ENCODE measurements at places on chromosomes 12 and 14. TPM values are rescaled to one million over a fixed set of nuclear protein-coding genes. Genes with fewer than 3 reads are reported as not detected.
A peak's percentile ranks its signal among the peaks of the same experiment; 100 is the strongest.

The CPNE6 gene
- total RNA-seq: 2.9 TPM

The DPPA3 gene
- total RNA-seq: not detected

The TCL1B gene
- not detected for total RNA-seq

The CYP27B1 gene
- not detected for total RNA-seq

The CLECL1 gene
- not detected for total RNA-seq

The EP400 gene
- total RNA-seq: 22.9 TPM

The TSFM gene
- 27.6 TPM for total RNA-seq

The CLMN gene
- 5.7 TPM for total RNA-seq

- no peak for DNase-seq
Observed at GRCh38 chr12:97132270-97132669, 225.2 kb downstream of the NEDD1 start.

- DNase-seq: no peak
Observed at GRCh38 chr12:12909228-12909994, 18.0 kb downstream of the GPRC5A start.

- DNase-seq: peak; percentile 12
Observed at GRCh38 chr14:103009559-103009958, 47.8 kb downstream of the CDC42BPB start.

DNA sequence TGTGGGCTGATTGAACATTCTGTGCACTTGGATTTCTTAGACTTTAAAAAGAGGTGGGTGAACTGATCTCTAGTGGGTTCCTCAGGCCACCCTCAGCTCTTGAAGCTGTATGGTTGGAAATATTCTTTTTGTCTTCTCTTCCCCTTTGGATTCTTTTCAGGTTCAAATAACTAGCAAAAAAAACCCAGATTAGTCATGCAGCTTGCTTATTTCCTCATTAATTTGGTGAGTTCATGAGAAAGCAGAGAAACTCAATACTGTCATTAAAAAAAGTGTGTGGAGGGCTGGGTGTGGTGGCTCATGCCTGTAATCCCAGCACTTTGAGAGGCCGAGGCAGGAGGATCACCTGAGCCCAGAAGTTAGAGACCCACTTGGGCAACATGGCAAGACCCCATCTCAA is 183.4 kb downstream of the ESR2 start:
- DNase-seq: no peak

DNA sequence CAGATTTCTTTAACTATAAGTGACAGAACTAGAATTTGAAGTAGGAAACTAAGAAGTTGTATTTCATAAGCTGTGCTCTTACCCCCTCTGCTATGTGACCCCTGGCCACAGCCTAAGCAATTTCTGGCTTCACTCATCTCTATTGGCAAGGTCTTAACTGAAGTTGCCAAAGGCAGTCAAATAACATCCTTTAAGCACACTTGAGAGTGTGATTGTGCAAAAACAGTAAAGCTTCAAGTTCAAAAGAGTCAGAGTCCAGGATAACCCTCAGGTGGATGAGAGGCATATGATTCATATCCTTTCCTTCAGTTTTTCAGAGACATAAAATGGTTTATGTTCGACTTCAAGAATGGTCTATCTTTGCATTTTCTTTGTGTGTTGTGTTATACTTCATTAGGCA is 45.2 kb downstream of the GRIP1 start:
- DNase-seq: no peak

- DNase-seq: no peak
Observed at GRCh38 chr12:114767906-114768722, 84.1 kb upstream of the TBX3 start.

DNA sequence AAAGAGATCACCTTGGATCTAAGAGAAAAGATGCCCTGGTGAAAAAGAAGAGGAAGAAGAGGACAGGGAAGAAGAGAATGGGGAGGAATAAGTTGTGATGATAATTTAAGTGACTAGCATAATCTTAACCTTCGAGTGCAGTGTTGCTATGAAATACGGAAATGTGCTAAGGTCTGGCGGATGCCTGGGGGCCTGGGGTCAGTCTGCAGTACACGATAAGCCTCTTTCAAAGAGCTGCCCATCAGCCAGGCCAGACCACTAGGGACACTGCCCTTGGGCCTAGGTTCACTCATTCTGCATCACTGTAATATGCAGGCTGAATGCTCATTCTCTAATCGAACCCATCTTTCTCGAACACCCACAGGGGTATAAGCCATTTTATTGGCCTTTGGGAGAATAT is 83.4 kb downstream of the PLEKHG3 start:
- DNase-seq: no peak

- no peak for DNase-seq
Observed at GRCh38 chr14:67882986-67883555, 63.5 kb downstream of the RAD51B start.

DNA sequence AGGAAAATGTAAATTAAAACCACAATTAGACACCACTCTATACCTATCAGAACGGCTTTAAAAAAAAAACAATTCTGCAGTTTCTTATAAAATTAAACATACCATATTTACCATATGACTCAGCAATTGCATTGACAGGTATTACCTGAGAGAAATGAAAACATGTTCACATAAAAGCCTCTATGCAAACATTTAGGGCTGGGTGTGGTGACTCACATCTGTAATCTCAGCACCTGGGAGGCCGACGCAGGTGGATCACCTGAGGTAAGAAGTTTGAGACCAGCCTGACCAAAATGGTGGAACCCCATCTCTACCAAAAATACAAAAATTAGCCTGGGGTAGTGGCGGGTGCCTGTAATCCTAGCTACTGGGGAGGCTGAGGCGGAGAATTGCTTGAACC is 41.1 kb downstream of the SPTB start:
- no peak for DNase-seq

DNA sequence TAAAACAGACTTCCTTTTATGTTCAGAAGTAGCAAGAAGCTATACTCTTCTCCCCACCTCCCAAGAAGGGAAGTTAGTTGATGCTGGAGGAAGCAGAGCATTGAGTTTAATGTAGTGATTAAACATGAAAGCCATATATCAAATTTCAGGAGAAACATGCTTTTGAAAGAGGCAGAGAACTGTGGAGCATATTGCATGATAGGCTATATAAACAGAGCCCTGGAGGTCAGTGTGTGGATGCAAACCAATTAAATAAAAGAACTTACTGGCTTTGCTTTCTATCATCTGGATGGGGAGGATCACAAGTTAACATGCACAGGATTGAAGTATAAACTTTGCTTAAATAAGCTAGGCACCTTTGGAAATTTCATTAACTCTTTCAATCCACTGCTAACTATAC is 94.1 kb downstream of the MSRB3 start:
- DNase-seq: no peak

DNA sequence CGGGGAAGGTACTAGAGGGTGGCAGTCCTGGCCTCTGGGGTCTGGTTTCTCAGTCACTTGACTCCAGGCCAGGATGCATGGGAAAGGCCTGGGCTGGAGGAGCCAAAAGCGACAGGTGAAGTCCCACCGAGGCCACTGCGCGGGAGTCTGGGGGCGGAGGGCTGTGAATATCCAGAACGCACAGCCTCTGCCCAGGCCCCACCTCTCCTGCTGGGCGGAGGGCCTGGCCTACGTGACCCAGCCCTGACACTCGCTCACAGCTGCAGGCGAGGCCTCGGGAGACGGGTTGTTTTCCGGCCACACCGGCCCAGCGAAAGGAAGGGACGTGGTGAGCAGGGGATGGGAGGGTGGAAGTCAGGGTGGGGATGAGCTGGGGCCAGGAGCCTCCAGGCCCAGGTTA is 91.2 kb downstream of the RFLNA start:
- DNase-seq: no peak

GRCh38 chr12:16229676-16230075 is 47.8 kb downstream of the SLC15A5 start:
- no peak for DNase-seq

GRCh38 chr12:34347367-34347766 is 325.1 kb downstream of the ALG10 start:
- no peak for DNase-seq

- DNase-seq: no peak
Observed at GRCh38 chr12:54206791-54207190, 18.0 kb upstream of the SMUG1 start.

- DNase-seq: peak; percentile 77
Observed at GRCh38 chr14:104149617-104150135, 11.3 kb downstream of the KIF26A start.

- DNase-seq: no peak
Observed at GRCh38 chr12:124812979-124813378, 50.7 kb downstream of the SCARB1 start.

GRCh38 chr14:37023875-37024565 is 148.4 kb downstream of the SLC25A21 start:
- DNase-seq: no peak

DNA sequence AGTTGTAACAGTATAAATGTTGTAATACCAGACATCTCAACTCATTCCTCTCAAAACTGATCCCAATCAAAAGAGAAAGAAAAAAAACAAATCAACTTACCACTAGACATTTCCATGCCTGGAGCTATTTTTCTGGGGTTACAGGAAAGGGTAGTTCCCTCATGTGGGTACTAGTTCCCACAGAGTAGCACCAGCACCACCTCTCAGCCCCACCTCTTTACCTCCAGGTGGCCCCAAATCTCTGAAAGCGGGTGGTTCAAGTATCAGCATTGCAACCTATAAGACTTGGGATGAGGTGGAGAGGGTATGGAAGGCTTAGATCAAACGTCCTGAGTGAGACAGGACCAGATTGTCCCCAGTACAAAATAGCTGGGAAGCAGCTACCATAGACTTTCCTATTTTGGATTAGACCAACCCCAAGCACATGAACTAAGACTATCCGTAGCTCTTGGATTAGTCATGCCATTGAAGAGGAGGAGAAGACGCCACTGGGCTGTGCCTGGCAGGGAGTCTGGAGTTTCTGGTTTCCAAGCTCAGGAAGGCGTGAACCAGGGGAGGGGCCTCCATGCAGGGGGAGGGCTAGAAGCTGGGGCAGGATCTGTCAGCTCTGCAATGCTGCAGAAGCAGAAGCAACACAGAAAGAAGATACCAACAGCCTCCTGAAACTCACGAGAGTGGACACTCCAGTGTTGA is at the start of gene SLC39A2:
SLC39A2 (plus strand) TSS at position 620 of the 693 bp plus-strand sequence. CDS start 154 bp downstream, outside the sequence.
- no peak for DNase-seq

DNA sequence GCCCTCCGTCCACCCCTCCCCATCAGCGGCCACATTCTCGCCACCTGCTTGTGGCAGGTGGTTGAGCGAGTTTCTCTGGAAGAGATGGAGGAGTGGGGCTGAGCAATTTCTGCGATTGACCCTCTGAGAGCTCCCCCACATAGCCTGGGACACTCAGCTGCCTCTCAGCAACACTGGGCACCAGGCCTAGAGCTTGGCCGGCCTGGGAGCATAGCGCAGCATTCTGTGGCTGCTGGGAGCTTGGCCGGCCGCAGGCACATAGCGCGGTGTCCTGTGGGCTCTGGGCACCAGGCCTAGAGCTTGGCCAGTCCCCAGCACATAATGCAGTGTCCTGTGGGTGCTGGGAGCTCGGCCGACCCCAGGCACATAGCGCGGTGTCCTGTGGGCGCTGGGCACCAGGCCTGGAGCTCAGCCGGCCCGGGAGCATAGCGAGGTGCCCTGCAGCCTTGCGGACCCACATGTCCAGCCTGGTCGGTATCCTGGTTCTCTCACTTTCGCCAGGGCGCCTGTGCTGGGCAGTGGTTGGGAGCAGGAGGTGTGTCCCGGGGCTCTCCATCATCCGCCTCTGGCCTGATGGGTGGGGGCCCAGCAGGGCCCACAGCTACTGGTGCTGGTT is 43.8 kb downstream of the LRCOL1 start:
- no peak for DNase-seq

DNA sequence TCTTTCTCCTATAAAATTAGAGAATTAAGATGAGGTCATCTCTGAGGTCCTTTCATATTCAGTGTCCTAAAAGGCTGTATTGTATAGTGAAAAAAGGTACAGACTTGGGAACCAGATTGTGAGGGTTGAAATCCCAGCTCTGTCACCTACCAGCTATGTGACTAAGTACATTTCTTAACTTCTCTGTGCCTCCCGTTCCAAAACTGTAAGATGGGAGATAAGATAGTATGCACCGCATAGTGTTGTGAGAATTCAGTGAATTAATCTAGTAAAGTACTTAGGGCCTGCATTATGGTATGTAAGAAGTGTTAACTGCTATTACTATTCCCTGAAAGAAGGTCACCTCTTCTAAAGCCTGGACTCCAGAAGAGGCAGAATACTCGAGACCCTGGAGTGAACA is 60.6 kb downstream of the GNG2 start:
- DNase-seq: no peak

DNA sequence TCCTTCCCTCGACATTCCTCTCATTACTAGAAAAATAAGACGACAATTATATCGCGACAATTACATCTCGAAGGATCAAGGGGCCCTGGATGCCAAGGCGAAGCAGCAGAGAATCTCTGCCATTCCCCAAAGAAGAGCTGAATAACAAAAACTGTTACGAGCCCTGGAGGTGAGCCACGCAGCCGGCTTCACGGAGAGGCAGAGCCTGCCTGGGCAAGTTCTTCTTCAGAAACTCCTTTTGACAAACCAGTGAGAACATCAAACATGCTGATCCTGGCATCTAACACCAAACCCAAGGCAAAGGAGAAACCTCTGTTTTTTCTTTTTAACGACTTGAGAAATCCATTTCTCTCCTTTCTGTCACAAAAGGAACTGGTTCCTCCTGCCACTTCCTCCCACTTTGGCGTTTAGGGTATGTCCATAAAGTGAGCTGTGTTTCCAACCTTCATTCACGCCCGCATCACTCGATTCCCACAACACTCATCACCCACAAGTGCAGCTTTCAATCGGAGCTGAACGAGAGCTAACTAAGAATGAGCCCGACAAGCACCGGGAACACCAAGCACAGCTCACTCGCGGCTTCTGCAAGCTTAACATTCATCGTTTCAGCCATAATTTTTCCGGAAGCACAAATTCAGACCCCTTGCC is 21.5 kb downstream of the CCDC88C start:
- DNase-seq: no peak

All from sigmoid colon (tissue), 7 donors.